ENCODE measurements at places on chromosomes 4 and X.

GRCh38 chrX:115333446-115333845 lies 43.9 kb downstream of the LUZP4 start:
- no peaks in the 10 kb centered on the region for H3K4me1 ChIP-seq
- no peaks in the 10 kb centered on the region for H3K36me3 ChIP-seq
- DNase-seq = no peak
- no peaks in the 10 kb centered on the region for H3K27me3 ChIP-seq

- no peaks in the 10 kb centered on the region for H3K4me1 ChIP-seq
- no peaks in the 10 kb centered on the region for H3K27me3 ChIP-seq
- peaks cover 3% of the 10 kb centered on the region for H3K36me3 ChIP-seq
- H3K27ac ChIP-seq = no peak overlapping the region
- DNase-seq = no peak
These were observed 61.4 kb downstream of the BEX1 start for GRCh38 chrX:103002576-103002975.

GRCh38 chr4:57865264-57865663 lies 755.1 kb upstream of the IGFBP7 start:
- no peak overlapping the region for H3K4me3 ChIP-seq
- no peak overlapping the region for H3K27ac ChIP-seq
- DNase-seq = no peak
- no peaks in the 10 kb centered on the region for H3K27me3 ChIP-seq

DNA sequence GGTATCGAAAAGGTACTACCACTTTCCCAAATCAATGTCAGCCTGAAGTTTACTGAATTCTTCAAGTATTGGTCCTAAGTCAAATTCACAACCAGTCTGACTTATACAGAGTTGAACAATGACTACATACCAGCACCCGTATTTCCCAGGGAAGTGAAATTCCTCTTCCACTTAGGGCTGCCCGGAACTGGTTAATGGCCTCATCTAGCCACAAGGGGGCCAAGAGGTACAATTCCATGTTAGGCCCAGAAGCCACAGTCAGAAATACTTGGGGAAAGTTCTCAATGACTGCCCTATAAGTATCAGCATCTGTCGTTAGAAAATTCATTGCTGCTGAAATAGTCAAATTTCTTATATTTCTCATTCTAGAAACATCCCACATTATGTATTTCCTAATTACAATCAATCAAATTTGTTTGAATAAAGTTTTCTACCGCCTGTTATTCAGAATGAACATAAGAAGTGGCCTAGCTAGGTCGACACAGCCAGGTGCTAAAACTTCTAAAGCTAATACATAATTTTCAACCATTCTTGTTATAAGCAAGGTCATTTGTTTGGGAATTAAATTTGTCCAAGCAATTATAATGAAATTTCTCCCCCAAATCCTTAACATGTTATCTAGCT lies 5.6 kb upstream of the PCDH7 start:
- no peak overlapping the region for H3K27ac ChIP-seq
- no peak for DNase-seq
- no peak overlapping the region for H3K4me3 ChIP-seq
- peaks cover 3% of the 10 kb centered on the region for H3K36me3 ChIP-seq
- H3K4me1 ChIP-seq = peaks cover 16% of the 10 kb centered on the region

DNA sequence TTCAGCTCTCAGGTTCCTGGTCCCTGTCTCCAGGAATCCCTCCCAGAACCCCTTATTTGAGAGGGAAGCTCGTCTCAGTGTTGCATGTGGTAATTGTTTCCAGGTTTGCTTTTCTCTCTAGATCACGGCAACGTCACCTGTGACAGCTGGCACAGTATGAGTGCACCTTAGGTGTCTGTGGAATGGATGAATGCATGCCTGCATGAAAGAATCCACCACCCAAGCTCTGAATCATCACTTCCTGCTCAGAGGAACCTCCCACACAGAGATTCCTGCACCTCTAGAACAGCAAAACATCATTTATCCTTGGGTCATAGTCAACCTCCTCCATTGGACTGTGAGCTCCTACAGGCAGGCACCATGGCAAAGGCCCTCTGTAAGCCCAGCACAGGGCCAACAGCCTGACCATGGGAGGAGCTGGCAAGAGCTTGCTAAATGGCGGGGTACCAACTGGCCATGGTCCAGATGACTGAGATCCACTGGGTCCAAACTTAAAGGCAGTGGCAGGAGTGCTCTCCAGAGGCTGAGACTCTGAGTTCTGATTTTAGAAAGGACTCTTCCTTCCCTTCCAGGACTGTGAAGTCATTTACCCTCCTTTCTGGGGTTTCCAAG lies 116.2 kb downstream of the SLC2A9 start:
- peaks cover 29% of the 10 kb centered on the region for H3K27me3 ChIP-seq
- H3K36me3 ChIP-seq = no peaks in the 10 kb centered on the region
- no peak overlapping the region for H3K4me3 ChIP-seq
- no peaks in the 10 kb centered on the region for H3K4me1 ChIP-seq
- no peak for DNase-seq

- H3K27ac ChIP-seq = no peak overlapping the region
- H3K4me1 ChIP-seq = no peaks in the 10 kb centered on the region
- H3K36me3 ChIP-seq = no peaks in the 10 kb centered on the region
- no peak for DNase-seq
These were observed 209.2 kb downstream of the GLUD2 start for GRCh38 chrX:121256647-121257046.

DNA sequence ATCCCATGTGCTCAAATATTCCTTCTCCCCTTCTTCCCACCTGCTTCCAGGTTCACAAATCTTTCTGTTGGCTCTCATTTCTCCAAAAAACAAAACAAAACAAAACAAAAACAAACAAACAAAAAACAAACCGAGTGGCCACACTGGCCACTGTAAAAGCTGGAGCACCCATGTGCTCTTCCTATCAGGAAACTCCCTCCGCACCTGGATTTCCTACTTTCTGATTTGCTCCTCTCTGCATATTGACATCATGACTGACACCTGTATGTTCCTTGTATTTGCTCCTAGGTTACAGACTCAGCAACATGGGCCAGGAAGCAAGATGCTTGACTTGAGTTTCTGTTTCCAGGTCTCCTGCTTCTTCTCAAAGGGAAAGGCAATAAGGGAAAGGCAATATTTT lies 258.8 kb downstream of the GPC3 start:
- no peak for DNase-seq
- no peak overlapping the region for H3K27ac ChIP-seq
- H3K27me3 ChIP-seq = peaks cover 16% of the 10 kb centered on the region
- H3K4me3 ChIP-seq = no peak overlapping the region

- no peak for DNase-seq
- peaks cover 12% of the 10 kb centered on the region for H3K27me3 ChIP-seq
- H3K27ac ChIP-seq = no peak overlapping the region
- no peak overlapping the region for H3K4me3 ChIP-seq
- no peaks in the 10 kb centered on the region for H3K4me1 ChIP-seq
- H3K36me3 ChIP-seq = no peaks in the 10 kb centered on the region
These were observed 218.5 kb downstream of the COL25A1 start for GRCh38 chr4:109083911-109084310.

- H3K4me3 ChIP-seq = no peak overlapping the region
- no peaks in the 10 kb centered on the region for H3K36me3 ChIP-seq
- no peak for DNase-seq
These were observed 6.7 kb upstream of the PPID start for GRCh38 chr4:158729716-158730559.

DNA sequence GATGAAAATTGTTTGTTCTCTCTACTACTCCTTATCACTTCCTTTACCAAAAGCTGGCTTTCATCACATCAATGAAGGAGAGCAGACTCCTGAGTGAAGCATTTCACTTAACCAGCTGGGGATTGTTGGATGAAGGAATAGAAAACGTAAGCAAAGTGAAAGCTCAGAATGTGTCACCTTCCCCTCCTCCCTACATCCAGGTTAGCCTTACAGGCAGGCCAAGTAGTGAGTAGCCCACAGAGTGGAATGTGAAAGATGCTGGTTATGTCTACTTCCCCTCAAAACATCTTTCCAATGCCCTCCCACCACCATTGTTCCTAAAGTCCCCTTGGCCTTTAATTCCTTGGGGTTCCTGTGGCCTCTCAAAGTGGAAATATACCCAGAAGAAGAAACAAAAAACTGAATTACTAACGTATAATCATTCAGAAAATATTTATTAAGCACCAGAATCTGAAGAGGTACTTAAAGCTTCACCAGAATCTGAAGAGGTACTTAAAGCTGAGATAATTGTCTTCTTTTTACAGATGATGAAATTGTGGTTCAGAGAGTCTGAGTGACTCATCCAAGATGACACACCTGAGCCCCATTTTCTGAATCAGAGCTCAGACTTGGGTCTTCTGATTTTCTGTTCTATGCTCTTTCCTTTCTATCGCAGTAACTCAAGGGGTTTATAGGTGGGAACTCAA lies 6.5 kb downstream of the P2RY4 start:
- H3K36me3 ChIP-seq = no peaks in the 10 kb centered on the region
- H3K4me1 ChIP-seq = peaks cover 5% of the 10 kb centered on the region
- H3K27me3 ChIP-seq = no peaks in the 10 kb centered on the region

DNA sequence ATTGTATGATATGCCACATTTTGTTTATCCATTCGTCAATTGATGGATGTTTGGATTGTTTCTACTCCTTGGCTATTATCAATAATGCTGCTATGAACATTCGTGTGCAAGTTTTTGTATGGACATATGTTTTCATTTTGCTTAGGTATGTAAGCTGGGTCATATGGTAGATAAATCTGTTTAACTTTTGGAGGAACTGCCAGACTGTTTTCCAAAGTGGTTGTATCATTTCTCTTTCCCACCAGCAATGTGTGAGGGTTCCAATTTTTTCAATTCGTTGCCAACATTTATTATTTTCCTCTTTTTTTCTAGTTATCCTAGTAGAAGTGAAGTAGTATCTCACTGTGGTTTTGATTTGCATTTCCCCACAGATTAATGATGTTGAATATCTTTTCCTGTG lies 71.8 kb downstream of the DIAPH2 start:
- no peak overlapping the region for H3K27ac ChIP-seq
- no peaks in the 10 kb centered on the region for H3K4me1 ChIP-seq
- peaks cover 4% of the 10 kb centered on the region for H3K36me3 ChIP-seq
- no peak for DNase-seq

- peak; percentile 53 for DNase-seq
- H3K36me3 ChIP-seq = peaks cover 61% of the 10 kb centered on the region
- peak overlapping the region; percentile 93 for H3K27ac ChIP-seq
- H3K4me3 ChIP-seq = peak overlapping the region; percentile 59
- H3K4me1 ChIP-seq = peaks cover 27% of the 10 kb centered on the region
These were observed 44.9 kb downstream of the JADE1 start for GRCh38 chr4:128854433-128854832.

- H3K27me3 ChIP-seq = peaks cover 37% of the 10 kb centered on the region
- H3K36me3 ChIP-seq = no peaks in the 10 kb centered on the region
- H3K27ac ChIP-seq = no peak overlapping the region
- no peak for DNase-seq
- H3K4me1 ChIP-seq = no peaks in the 10 kb centered on the region
These were observed 45.4 kb upstream of the RADX start for GRCh38 chrX:106566362-106566761.

- no peaks in the 10 kb centered on the region for H3K4me1 ChIP-seq
- peaks cover 2% of the 10 kb centered on the region for H3K36me3 ChIP-seq
- no peak for DNase-seq
- H3K4me3 ChIP-seq = no peak overlapping the region
These were observed 47.3 kb downstream of the RBM47 start for GRCh38 chr4:40582413-40582812.

DNA sequence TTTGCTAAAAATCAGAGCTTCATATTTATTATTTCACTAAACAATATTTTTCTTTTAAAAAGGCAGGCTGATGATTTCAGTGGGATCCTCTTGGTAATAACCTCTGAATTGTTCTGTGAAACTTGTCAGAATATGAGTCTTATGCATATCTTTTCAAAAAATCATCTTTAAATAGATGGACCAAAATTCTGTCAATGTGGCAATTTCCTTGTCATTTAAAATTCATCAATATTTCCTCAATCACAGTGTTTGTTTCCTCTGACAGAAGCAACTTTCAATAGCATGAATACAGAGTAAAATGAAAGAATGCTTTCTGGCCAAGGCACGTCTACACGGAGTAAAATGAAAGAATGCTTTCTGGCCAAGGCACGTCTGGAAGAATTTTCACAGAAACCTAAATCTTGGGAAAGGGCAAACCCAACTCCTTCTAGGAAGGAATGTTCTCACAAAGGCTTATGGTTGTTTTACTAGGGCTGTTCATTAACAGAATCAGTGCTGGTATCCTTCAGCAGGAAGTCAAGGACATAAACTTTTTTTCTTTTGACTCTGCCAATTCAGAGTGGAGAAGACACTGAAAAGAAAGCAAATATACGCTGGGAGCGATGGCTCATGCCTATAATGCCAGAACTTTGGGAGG lies 99.0 kb upstream of the GPR34 start:
- no peak for DNase-seq
- no peak overlapping the region for H3K27ac ChIP-seq
- peaks cover 8% of the 10 kb centered on the region for H3K36me3 ChIP-seq
- H3K4me3 ChIP-seq = no peak overlapping the region

DNA sequence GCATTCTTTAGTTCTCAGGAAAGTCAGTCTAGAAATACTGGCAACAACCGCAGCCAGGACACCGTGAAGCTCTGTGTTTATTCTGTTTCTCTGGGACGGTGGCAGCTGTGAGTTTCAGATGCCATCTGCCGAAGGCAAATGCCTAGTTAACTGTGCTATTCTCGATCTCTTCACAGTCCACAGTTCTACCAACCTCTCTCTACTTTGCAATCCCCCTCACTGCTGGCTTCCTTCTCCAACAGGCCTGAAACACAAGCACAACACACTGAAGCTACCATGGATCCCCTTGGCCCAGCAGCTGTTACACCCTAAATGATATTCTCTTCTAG lies 118.8 kb downstream of the ZNF827 start:
- H3K27me3 ChIP-seq = no peaks in the 10 kb centered on the region
- H3K27ac ChIP-seq = peak overlapping the region; percentile 5
- no peak overlapping the region for H3K4me3 ChIP-seq
- H3K4me1 ChIP-seq = peaks cover 1% of the 10 kb centered on the region

GRCh38 chrX:23228454-23228853 lies 106.2 kb upstream of the PTCHD1 start:
- H3K36me3 ChIP-seq = no peaks in the 10 kb centered on the region
- DNase-seq = no peak

GRCh38 chrX:14607446-14607985 lies 78.2 kb downstream of the GLRA2 start:
- no peaks in the 10 kb centered on the region for H3K36me3 ChIP-seq
- H3K4me1 ChIP-seq = no peaks in the 10 kb centered on the region
- no peak for DNase-seq

DNA sequence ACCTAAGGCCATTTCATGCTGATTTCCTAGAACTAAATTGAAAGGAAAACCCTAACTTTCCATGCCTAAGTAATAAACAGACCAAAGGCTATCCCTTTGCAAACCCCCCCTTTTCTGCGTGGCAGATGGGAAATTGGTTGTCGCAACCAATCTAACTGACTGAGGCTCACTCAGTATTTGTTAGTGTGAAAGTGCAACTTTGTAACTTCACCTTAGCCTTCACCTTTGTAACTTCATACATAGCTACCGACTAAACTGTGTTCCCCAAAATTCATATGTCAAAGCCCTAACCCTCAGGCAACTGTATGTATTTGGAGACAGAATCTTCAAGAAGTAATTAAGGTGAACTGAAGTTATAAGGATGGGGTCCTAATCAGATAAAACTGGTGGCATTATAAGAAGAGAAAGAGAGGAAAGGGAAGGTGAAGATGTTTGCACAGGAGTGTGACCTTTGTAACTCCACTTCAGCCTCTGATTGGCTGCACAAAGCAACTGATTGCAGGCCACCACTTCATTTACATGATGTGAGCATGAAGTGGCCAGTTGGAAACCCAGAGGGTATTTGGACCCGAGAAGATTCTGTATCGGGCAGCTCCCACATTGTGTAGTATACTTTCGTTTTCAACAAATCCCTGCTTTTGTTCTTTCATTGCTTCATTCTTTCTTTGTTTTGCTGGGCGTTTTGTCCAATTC lies 4.9 kb upstream of the TMEM33 start:
- DNase-seq = no peak
- H3K36me3 ChIP-seq = peaks cover 6% of the 10 kb centered on the region
- no peak overlapping the region for H3K4me3 ChIP-seq
- peaks cover 11% of the 10 kb centered on the region for H3K4me1 ChIP-seq

All from central memory CD8-positive, alpha-beta T cell (primary cell).